ENCODE measurements at places on chromosomes 16 and 17. TPM values are rescaled to one million over a fixed set of nuclear protein-coding genes. Genes with fewer than 3 reads are reported as not detected.

Gene ZFP3
- total RNA-seq: 0.97 TPM

Gene C1QTNF1
- 17.9 TPM for total RNA-seq

Gene RAMP2
- total RNA-seq: 5.2 TPM

Gene TP53TG3
- total RNA-seq: not detected

Gene ACSM2A
- total RNA-seq: not detected

Gene ENGASE
- total RNA-seq: 17.9 TPM

Gene SMIM5
- under 0.01 TPM for total RNA-seq

Gene TEX19
- not detected for total RNA-seq

Gene ZMYND15
- not detected for total RNA-seq

Gene LITAFD
- not detected for total RNA-seq

Gene NPIPA3
- 2.1 TPM for total RNA-seq

Gene CIBAR2
- total RNA-seq: not detected

Gene GPRC5C
- total RNA-seq: not detected

Gene TBC1D26
- total RNA-seq: not detected

Gene KRTAP9-8
- not detected for total RNA-seq

Gene EVI2A
- 1.3 TPM for total RNA-seq

Gene NPIPB4
- total RNA-seq: 15.8 TPM

Gene BLMH
- 58.2 TPM for total RNA-seq

Gene IRX5
- not detected for total RNA-seq

Gene SHISA6
- total RNA-seq: not detected

Gene HBA1
- not detected for total RNA-seq

Gene CDH5
- total RNA-seq: 373 TPM

Gene BRICD5
- total RNA-seq: 8.1 TPM

Gene ITGAL
- not detected for total RNA-seq

Gene ZNF597
- total RNA-seq: 1.9 TPM

Gene HSPB9
- not detected for total RNA-seq

Gene MRPL10
- 25.0 TPM for total RNA-seq

Gene MC1R
- 3.3 TPM for total RNA-seq

Gene RNF222
- total RNA-seq: not detected

Gene KRTAP16-1
- total RNA-seq: not detected

Gene CTU2
- total RNA-seq: 29.3 TPM

Gene DNAJA2
- 138 TPM for total RNA-seq

Gene GRB2
- total RNA-seq: 101 TPM

Gene GRAP
- total RNA-seq: 19.0 TPM

Gene CCR7
- not detected for total RNA-seq

Gene NUDT7
- 1.7 TPM for total RNA-seq

Gene BFAR
- total RNA-seq: 142 TPM

Gene TSPOAP1
- not detected for total RNA-seq

Gene NEUROD2
- total RNA-seq: not detected

Gene CCDC200
- total RNA-seq: not detected

Gene TNS4
- total RNA-seq: not detected

Gene CLEC18A
- total RNA-seq: not detected

Gene CHD9NB
- 0.97 TPM for total RNA-seq

Gene MMP15
- total RNA-seq: 4.4 TPM

Gene PDIA2
- total RNA-seq: not detected

Gene PMFBP1
- not detected for total RNA-seq

Gene LRRC46
- total RNA-seq: under 0.01 TPM

Gene DDX42
- 65.4 TPM for total RNA-seq

Gene PRSS53
- 0.32 TPM for total RNA-seq

Data from epithelial cell of umbilical artery (primary cell).